ENCODE measurements at places on chromosomes 3 and 15.

- no peak for DNase-seq
These were observed 29.5 kb downstream of the GLB1 start for GRCh38 chr3:33067484-33067883.

GRCh38 chr3:142447301-142447851 is 461 bp downstream of the XRN1 start:
- DNase-seq = peak; percentile 24

DNA sequence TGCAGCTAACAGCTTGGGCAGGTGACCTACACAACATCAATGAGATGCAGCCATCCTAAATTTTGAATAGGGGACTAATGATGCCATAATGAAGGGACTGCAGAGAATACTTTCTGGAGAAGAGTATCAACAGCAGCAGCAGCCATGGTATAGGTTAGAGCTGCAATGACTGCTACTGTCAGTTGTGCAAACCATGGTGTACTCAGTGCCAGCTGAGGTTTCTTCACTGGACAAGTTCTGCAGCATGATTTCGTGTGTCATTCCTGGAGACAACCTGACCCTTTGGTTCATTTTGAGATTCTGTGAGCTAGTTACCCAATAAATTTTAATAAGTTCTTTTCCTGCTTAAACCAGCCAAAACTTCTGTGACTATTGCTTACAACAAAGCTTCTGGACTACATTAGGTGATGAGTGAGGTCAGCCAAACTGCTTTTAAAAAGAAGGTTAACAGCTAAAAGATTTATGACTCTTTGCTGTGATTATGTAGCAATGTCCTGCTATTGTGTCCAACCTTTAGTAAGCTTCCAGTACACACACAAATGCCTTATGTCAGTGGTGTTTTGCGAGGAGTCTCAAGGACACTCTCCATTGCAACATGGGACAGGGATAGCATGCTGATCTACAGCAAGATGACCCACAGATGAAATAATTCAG is 4.8 kb upstream of the DAZL start:
- DNase-seq = no peak

GRCh38 chr3:66463730-66464511 is 36.9 kb downstream of the LRIG1 start:
- no peak for DNase-seq

DNA sequence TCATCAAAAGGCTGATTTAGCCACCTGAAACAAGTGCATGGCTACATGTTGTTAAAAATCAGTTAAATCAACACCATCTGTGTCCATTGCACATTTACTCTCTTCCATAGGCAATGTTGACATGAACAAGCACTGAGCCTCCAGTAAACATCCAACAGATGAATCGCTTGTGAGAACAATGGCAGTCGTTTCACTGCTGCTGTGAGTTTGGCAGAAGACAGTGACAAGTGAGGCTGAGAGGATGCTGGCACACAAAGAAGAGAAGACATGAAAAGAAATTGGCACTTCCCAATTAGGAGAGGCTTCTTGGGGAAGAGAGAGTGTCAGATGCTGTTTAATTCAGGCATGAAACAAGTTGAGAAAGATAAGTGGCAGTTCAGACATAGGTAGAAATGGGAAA is 227.4 kb upstream of the STT3B start:
- no peak for DNase-seq

GRCh38 chr15:38307861-38308641 is 55.4 kb downstream of the SPRED1 start:
- no peak for DNase-seq

DNA sequence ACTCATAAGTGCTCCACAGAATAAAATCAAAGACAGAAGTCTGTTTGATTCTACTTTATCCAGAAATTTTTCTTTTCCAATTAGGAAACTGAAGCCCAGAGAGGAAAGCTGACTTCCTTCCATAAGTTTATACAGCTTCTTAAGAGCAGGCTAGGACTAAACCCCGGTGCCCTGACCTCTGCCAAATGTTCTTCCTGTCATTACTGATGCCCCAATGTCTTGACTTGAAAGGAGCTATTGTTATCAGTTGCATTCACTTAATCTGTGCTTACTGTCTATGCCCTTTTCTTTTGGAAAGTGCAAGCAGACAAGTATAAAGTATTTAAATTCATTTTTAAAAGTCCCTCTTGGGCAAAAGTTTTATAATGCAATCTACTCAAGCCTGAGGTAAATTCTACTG is 18.1 kb downstream of the CD200 start:
- no peak for DNase-seq

DNA sequence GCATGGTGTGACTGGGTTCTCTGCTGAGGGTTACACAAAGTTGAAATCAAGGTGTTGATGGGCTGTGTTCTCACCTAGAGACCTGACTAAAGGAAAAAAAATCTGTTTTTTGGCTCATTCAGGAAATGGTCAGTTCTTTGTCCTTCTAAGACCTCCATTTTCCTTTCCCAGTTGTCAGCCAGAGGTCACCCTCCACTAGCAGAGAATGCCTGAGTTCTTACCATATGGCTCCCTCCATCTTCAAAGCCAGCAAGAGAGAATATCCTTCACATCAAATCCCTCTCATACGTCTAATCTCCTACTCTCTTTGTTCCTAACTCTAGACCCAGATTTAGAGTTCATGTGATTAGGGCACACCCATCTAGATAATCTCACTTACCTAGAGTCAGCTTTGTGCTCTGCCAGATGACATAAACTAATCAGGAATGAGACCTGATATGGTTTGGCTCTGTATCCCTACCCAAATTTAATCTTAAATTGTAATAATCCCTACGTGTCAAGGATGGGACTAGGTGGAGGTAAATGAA is 19.4 kb downstream of the ANKRD28 start:
- no peak for DNase-seq
